ENCODE measurements at places on chromosomes 7 and 10. TPM values are rescaled to one million over a fixed set of nuclear protein-coding genes. Genes with fewer than 3 reads are reported as not detected.

ENKUR gene
- total RNA-seq, result 0.06 TPM

CD36 gene
- 288 TPM for total RNA-seq

WASL gene
- 16.8 TPM for total RNA-seq

DNAH11 gene
- 0.31 TPM for total RNA-seq

IDI1 gene
- 38.1 TPM for total RNA-seq

OR2A1 gene
- total RNA-seq, result not detected

SHTN1 gene
- total RNA-seq, result 0.65 TPM

BEND7 gene
- total RNA-seq, result 10.0 TPM

C10orf105 gene
- total RNA-seq, result not detected

CYP2C9 gene
- total RNA-seq, result not detected

OR2A2 gene
- not detected for total RNA-seq

NEUROD6 gene
- not detected for total RNA-seq

WDFY4 gene
- total RNA-seq, result 1.5 TPM

MYOZ1 gene
- total RNA-seq, result not detected

Data from bladder microvascular endothelial cell (primary cell).